ENCODE measurements at places on chromosomes 2 and 18. TPM values are rescaled to one million over a fixed set of nuclear protein-coding genes. Genes with fewer than 3 reads are reported as not detected.

The HSBP1L1 gene
- not detected for polyA plus RNA-seq

The FAM136A gene
- 106 TPM for polyA plus RNA-seq

The NMUR1 gene
- polyA plus RNA-seq = 0.15 TPM

The RESP18 gene
- polyA plus RNA-seq = not detected

The VIL1 gene
- 1.9 TPM for polyA plus RNA-seq

The CRYGA gene
- polyA plus RNA-seq = not detected

The ITPRIPL1 gene
- 6.5 TPM for polyA plus RNA-seq

The SPC25 gene
- polyA plus RNA-seq = 60.9 TPM

The CIB4 gene
- not detected for polyA plus RNA-seq

The HADHB gene
- polyA plus RNA-seq = 94.9 TPM

The ROCK2 gene
- polyA plus RNA-seq = 10.6 TPM

The PGAP1 gene
- polyA plus RNA-seq = 0.52 TPM

The ALPP gene
- polyA plus RNA-seq = 0.03 TPM

DNA sequence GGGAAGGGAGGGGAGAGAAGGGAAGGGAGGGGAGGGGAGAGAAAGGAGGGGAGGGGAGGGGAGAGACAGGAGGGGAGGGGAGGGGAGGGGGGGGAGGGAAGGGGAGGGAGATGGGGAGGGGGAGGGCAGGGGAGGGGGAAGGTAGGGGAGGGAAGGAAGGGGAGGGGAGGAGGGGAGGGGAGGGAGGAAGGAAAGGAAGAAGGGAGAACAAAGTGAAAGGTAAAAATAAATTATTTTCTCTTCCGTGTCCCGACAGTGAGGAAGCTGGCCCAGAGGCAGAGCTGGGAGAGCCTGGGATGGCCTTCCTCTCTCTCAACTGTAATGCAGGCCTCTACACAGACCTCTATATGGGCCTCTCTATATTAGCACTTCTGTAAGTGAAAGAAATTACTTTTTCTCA lies 53.2 kb downstream of the CD226 start:
- no peak for DNase-seq
- H3K4me1 ChIP-seq = no peaks in the 10 kb centered on the region
- H3K27me3 ChIP-seq = no peaks in the 10 kb centered on the region
- H3K36me3 ChIP-seq = no peaks in the 10 kb centered on the region

DNA sequence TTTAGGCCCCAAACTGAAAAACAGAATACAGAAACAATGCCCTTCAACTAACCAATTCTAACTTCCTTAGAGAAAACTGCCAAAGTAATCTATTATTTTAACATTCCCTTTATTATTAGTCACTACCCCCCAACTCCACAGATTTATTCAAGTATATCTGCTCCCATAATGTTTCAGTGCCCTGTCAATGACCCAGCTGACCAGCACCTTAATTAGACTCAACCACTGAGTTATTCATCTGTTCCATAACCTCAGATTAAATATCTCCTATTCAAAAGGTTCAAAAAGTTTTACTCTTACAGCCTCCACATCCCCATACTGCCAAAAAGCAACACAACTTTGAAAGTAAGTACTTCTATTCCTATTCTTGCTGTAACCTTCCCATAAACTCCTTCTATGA lies 202.4 kb downstream of the EXOC6B start:
- no peaks in the 10 kb centered on the region for H3K4me1 ChIP-seq
- peaks cover 5% of the 10 kb centered on the region for H3K27me3 ChIP-seq
- H3K4me3 ChIP-seq = no peak overlapping the region
- no peaks in the 10 kb centered on the region for H3K36me3 ChIP-seq
- DNase-seq = no peak

DNA sequence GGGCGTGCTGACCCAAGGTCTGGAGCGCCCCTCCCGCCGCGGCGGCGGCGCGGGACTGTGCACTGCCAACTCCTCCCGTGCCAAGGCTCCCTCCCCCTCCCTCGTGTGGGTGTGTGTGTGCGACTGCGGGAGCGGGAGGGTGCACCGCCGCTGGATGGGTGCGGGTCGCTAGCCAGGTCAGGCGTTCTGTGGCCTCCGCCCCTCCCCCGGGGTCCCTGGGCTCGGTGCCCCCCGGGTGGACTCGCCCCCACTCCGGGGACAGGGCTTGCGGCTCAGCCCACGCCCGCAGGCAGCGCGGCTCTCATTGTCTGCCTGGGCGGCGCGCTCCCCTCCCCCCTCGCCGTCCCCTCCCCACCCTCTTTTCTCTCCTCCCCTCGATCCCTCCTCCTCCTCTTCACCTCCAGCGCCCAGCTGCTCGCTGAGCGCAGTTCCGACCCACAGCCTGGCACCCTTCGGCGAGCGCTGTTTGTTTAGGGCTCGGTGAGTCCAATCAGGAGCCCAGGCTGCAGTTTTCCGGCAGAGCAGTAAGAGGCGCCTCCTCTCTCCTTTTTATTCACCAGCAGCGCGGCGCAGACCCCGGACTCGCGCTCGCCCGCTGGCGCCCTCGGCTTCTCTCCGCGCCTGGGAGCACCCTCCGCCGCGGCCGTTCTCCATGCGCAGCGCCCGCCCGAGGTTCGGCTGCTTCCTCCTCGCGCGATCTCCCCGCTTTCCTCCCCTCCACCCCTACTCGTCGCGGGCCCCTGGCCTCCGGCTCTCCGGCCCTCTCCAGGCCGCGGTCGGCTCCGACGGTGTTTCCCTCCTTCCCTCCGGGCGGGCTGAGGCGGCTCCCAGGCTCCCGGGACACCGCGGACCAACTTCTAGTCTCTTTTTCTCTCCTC lies at the start of gene GATA6:
Gene GATA6, plus strand, starts transcription at position 579 of the 878 bp plus-strand sequence. CDS start 1,556 bp downstream, outside the sequence.
- H3K27me3 ChIP-seq = peaks cover 45% of the 10 kb centered on the region
- H3K4me1 ChIP-seq = peaks cover 34% of the 10 kb centered on the region
- peak within 1 kb of the TSS; percentile 45 for H3K4me3 ChIP-seq
- H3K27ac ChIP-seq = no peak within 1 kb of the TSS
- no peaks in the 10 kb centered on the region for H3K36me3 ChIP-seq

GRCh38 chr2:14828968-14829367 lies 196.5 kb downstream of the LRATD1 start:
- H3K4me1 ChIP-seq = no peaks in the 10 kb centered on the region
- no peaks in the 10 kb centered on the region for H3K27me3 ChIP-seq
- DNase-seq = no peak
- no peak overlapping the region for H3K4me3 ChIP-seq

- H3K36me3 ChIP-seq = no peaks in the 10 kb centered on the region
- DNase-seq = no peak
- no peaks in the 10 kb centered on the region for H3K4me1 ChIP-seq
- H3K27ac ChIP-seq = no peak overlapping the region
- no peak overlapping the region for H3K4me3 ChIP-seq
- no peaks in the 10 kb centered on the region for H3K27me3 ChIP-seq
Observed at GRCh38 chr2:207138627-207139297, 27.0 kb downstream of the KLF7 start.

- no peak overlapping the region for H3K4me3 ChIP-seq
- no peaks in the 10 kb centered on the region for H3K27me3 ChIP-seq
- H3K4me1 ChIP-seq = peaks cover 13% of the 10 kb centered on the region
Observed at GRCh38 chr2:230408244-230408842, 7.7 kb upstream of the SP100 start.

DNA sequence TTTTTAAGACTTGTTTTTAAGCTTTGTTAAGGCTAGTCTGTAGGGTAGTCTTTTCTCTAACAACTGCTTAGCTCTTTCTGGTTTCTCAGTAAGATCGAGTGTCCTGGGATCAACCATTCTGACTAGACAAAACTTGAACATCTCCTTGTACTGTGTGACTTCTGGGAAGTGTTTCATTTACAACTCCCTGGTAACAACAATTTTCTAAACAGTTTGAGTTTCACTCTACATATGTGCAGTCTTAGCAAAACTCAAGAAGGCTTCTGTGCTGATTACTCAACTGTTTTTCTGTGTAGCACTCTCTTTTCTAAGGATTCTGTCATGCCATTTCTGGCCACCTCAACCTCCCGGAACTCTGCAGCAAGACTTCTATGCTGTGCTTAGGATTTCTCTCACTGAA lies 204.5 kb downstream of the KIAA1328 start:
- H3K27me3 ChIP-seq = no peaks in the 10 kb centered on the region
- H3K4me3 ChIP-seq = no peak overlapping the region
- no peaks in the 10 kb centered on the region for H3K36me3 ChIP-seq
- no peak overlapping the region for H3K27ac ChIP-seq
- no peak for DNase-seq

- H3K27ac ChIP-seq = no peak overlapping the region
- H3K4me3 ChIP-seq = no peak overlapping the region
- no peak for DNase-seq
- H3K36me3 ChIP-seq = no peaks in the 10 kb centered on the region
- no peaks in the 10 kb centered on the region for H3K4me1 ChIP-seq
- H3K27me3 ChIP-seq = peaks cover 3% of the 10 kb centered on the region
Observed at GRCh38 chr2:29351916-29352591, 236.8 kb downstream of the CLIP4 start.

DNA sequence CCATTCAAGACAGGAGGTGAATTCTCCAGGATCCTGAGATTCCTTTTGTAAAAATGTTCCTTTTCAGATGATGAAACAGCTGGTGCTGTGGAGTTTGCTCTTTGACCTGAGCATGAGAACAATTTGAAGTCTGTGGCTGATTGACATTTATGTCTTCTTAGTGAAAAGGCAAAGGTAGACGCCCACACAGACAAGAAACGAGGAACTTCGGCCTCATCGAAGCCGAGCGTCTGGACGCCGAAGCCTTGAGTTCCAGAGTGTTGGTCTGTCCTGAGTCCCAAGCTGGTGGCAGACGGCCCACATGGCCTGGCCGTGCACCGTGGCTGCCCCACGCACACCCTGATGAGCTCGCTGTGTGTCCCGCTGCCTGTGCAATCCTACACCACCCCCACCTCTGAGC lies 20.7 kb upstream of the SNTG2 start:
- H3K36me3 ChIP-seq = no peaks in the 10 kb centered on the region
- no peak for DNase-seq
- peaks cover 65% of the 10 kb centered on the region for H3K27me3 ChIP-seq
- no peaks in the 10 kb centered on the region for H3K4me1 ChIP-seq
- no peak overlapping the region for H3K4me3 ChIP-seq

GRCh38 chr2:121372721-121373353 lies 87.8 kb upstream of the TFCP2L1 start:
- peaks cover 42% of the 10 kb centered on the region for H3K36me3 ChIP-seq
- peaks cover 3% of the 10 kb centered on the region for H3K4me1 ChIP-seq
- DNase-seq = no peak
- H3K27ac ChIP-seq = no peak overlapping the region
- no peak overlapping the region for H3K4me3 ChIP-seq
- H3K27me3 ChIP-seq = no peaks in the 10 kb centered on the region

- 0 out of 3 replicates have a peak, but pooled peaks cover 2% of the 10 kb centered on the region for H3K36me3 ChIP-seq
- H3K27me3 ChIP-seq = no peaks in the 10 kb centered on the region
- peak; percentile 74 for DNase-seq
- H3K27ac ChIP-seq = peak overlapping the region; percentile 97
- H3K4me1 ChIP-seq = peaks cover 63% of the 10 kb centered on the region
Observed at GRCh38 chr2:239275044-239275685, 125.7 kb downstream of the HDAC4 start.

- DNase-seq = no peak
- no peak overlapping the region for H3K4me3 ChIP-seq
- no peaks in the 10 kb centered on the region for H3K4me1 ChIP-seq
- H3K27ac ChIP-seq = no peak overlapping the region
- no peaks in the 10 kb centered on the region for H3K27me3 ChIP-seq
Observed at GRCh38 chr2:101893681-101894381, 97.9 kb upstream of the IL1R2 start.

GRCh38 chr2:97992836-97993825 lies 2.6 kb downstream of the TMEM131 start:
- H3K36me3 ChIP-seq = no peaks in the 10 kb centered on the region
- H3K27ac ChIP-seq = no peak overlapping the region
- H3K4me1 ChIP-seq = peaks cover 6% of the 10 kb centered on the region

DNA sequence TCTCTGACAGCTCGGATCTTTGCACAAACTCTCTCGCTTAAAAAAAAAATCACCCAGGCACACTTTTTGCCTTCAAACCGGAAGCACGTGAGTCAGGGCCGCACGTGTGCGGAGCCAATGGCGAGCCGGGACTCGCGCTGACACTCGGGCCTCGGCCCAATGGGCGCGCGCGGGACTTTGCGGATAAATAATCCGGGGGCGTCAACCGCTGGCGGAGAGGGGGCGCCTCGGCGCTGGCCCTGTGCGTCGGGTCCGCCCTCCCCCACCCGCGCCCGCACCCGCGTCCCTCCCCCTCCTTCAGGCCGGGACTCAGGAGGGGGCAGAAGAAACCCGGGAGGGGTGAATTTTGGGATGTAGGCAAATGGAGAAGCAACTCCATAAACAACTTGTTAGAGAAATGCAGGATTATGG lies 319 bp upstream of the EN1 start:
- peak overlapping the region; percentile 38 for H3K4me3 ChIP-seq
- no peak overlapping the region for H3K27ac ChIP-seq
- peaks cover 17% of the 10 kb centered on the region for H3K27me3 ChIP-seq
- peak; percentile 91 for DNase-seq

- no peak overlapping the region for H3K27ac ChIP-seq
- no peaks in the 10 kb centered on the region for H3K36me3 ChIP-seq
- no peak overlapping the region for H3K4me3 ChIP-seq
- no peak for DNase-seq
Observed at GRCh38 chr18:23498117-23498516, 5.2 kb upstream of the RMC1 start.

Data from K562 (cell line).